ENCODE measurements at places on chromosomes 3 and 15. TPM values are rescaled to one million over a fixed set of nuclear protein-coding genes. Genes with fewer than 3 reads are reported as not detected.

Gene GLDN
- 6.8 TPM for total RNA-seq

Gene ZNF385D
- total RNA-seq = 0.43 TPM

Gene ALDH1A2
- total RNA-seq = 11.2 TPM

Gene SCN11A
- total RNA-seq = 1.5 TPM

Gene IL12A
- 2.0 TPM for total RNA-seq

Gene MEGF11
- total RNA-seq = 0.61 TPM

Gene SPINK8
- total RNA-seq = not detected

Gene PRRT3
- 2.4 TPM for total RNA-seq

Gene TICRR
- total RNA-seq = 0.64 TPM

Gene PTX3
- total RNA-seq = 21.4 TPM

Gene ZFYVE19
- 20.3 TPM for total RNA-seq

Gene GMNC
- total RNA-seq = not detected
